Astrocyte of the hippocampus (primary cell): ENCODE measurements at places on chromosomes 13 and 19.
A peak's percentile ranks its signal among the peaks of the same experiment; 100 is the strongest.

DNA sequence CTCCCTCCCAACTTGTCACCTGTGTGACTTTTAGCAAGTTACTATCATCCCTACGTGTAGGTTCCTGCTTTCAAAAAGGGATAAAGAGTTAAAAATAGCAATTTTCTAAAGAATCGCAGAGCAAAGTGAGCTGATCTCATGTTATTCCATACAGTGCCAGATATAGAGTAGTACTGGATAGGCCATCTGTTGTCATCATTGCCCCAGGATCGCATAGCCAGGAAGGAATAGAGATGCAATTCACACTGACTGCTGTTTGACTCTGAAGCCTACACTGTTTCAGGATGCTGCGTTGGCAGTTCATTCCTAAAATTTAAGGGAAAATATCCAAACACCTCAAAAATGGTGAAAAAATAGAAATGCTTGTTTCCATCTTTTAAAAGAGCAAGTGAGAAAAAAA, 138.9 kb downstream of the SHISA2 start:
- DNase-seq: no peak

GRCh38 chr19:45667620-45668341, at the start of gene GIPR:
Gene GIPR, plus strand, starts transcription at chr19:45668221. Its CDS starts 1,300 bp downstream, at chr19:45669521.
- DNase-seq: peak; percentile 24

GRCh38 chr19:46232029-46232428, 2.5 kb downstream of the IGFL1 start:
- no peak for DNase-seq

DNA sequence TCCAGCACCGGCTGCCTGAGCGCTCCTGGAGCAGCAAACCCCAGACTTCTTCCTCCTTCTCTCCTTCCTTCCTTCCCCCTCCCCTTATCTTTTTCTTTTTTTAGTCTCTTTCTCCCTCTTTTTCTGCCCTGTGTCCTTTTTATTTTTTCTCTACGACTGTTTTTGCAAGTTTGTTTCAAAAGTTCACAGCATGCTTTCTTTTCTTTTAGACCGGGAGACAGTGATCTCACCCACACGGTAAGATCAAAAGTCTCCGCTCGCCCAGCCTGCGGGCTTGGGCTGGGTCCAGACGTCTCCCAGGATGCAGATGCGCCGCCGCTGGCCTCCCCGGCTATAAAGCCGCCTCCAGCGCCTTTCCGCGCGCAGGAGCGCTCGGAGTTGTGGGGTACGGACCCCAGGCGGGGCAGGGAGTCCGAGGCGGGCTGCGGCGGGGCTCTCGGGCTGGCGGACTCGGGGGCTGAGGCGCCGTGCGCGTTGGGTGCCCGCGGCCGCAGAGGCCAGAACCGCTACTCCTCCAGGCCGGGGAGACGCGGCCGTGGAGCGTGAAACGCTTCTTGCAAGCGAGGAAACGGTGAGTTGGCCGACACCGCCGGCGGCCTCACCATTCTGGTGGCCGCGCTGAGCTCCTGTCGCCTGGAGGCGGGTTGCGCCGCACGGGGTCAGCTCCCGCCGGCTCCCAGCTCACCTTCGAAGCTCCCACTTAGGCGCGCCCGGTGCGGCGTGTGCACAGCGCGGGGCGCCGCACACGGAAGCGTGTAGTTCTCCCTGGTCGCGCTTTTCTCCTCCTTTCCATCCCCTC, 2.0 kb upstream of the TSHZ3 start:
- DNase-seq: peak; percentile 77

DNA sequence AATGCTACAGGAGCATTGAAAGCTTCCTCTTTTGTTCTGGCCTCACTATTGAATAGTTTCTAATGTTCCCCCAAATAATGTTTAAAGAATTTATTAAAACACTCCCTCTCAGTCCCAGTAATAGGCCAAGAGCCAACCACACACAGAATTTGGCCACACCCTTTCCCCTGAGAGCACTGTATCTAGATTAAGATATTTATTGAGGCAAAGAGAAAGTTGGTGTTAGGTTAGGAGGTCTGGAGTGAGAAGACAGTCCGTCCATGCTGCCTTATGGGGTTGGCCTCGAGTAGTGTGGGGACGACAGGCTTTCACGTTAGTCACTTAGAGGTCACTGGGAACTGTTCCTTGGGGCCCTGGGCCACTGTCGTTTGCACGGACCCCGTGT, 122.9 kb upstream of the RNF113B start:
- DNase-seq: no peak

- no peak for DNase-seq
Observed at GRCh38 chr19:35021596-35021995, 8.7 kb upstream of the SCN1B start.

GRCh38 chr13:35789335-35790165, 313.1 kb upstream of the MAB21L1 start:
- peak; percentile 56 for DNase-seq

- no peak for DNase-seq
Observed at GRCh38 chr19:30437869-30438268, 65.7 kb downstream of the ZNF536 start.

DNA sequence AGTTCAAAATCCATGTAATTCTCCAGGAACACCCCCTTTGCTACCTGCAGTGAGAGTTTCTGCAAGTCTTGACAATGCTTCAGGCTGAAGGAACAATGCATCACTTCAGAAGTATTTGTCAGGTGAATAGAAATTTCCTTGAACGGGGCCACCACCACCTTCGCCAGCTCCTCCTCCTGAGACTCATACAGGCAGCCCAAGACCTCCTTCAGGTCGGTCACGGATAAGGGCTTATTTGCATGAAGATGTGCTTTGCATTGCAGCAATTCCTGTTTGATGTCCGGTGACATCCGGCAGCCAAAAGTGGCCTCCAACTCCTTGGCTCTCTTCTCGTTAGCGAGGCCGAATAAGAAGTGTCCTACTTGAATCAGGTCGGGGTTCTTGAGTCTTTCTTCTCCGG, 8.4 kb downstream of the NLRP7 start:
- DNase-seq: no peak

- DNase-seq: no peak
Observed at GRCh38 chr19:57053401-57053800, 66.4 kb upstream of the USP29 start.

DNA sequence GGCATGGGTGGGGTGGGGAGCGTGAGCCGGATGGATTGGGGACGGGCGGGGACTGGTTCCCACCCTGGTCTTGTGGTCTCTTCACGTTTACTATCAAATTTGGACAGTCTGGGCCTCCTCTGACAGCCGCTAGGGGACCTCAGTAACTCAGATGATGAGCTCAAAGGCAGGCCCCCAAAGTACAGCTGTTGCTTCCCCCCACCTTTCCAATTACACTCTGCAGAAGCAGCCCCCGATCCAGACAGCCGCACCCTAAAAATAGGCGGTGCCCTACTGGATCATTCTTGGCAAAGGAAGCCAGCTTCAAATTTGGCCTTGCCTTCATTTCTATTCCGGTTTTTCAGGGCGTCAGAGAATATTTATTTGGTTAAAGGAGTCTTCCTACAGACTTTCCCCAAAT, 1.9 kb upstream of the FOXO1 start:
- DNase-seq: no peak

DNA sequence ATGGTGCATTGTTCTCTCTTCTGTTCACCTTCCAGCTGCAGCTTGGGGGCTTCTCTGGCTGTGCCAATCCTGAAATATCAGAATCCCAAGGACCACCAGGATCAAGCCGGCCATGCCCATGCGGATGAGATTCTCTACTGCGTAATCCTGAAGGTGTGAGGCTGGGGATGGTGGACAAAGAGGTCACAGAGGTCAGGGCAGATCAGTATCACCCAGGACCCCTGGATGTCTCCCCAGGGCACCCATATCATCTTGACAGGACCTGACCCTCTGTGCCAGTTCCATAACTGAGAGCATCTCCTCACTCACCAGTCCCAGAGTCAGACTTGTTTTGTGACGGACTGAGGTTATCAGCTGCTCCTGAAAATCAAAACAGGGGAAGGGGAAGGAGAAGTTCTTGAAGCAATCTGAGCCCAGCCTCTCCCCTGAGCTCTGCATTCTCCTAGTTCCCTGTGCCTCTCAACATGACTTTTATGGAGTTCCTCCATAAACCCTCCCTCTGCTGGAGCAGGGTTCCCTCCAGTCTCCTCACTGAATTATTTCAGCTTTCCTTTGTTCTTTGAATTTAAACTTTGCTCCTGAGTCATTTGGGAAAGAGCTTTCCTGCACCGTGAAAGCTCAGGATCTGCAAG, 5.5 kb downstream of the LILRA5 start:
- no peak for DNase-seq

- no peak for DNase-seq
Observed at GRCh38 chr19:15194938-15195337, 5.9 kb downstream of the NOTCH3 start.

DNA sequence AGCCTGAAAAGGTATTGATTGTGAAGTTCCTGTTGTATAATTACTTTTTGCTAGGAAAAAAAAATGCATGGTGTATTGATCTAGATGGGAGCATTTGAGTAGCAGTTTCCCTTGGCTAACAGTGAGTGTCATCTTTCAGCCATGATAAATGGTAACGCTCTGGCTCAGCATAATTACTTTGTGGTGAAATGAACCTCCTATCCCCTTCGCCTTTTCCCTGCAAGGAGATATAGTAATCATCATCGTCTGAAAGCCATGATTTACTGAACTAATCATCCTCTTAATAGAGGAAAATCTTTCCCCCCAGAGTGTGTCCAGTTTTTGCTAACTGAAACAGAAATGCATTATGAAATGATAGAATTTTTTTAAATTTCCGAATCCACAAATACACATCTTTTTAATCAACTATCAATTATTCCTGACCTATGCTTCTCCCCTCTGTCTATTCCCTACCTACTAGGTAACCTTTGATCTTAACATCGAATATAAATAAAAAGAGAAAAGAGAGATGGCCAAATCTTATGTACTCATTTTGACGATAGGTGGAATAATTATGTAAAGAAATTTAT, 88.7 kb downstream of the MAB21L1 start:
- no peak for DNase-seq

DNA sequence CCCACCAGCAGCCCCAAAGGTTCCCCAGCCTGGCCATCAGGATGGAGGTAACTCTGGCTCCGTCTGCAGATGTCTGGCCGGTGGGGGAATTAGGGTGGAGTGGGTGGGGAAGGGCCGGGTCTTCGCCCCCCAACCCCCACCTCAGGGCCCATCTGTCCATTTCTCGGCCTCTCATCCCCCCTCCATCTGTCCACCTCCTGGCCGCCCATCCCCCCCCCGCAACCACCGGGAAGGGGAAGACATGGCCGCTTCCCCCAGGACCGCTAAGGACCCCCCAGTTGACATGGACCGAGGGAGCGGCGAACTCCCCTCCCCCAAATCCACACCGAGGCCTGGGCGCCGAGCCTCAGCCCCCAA, 793 bp downstream of the LRFN1 start:
- no peak for DNase-seq

- DNase-seq: no peak
Observed at GRCh38 chr13:76795701-76796695, 90.2 kb downstream of the KCTD12 start.

GRCh38 chr13:108682714-108683113, 53.3 kb downstream of the MYO16 start:
- no peak for DNase-seq

DNA sequence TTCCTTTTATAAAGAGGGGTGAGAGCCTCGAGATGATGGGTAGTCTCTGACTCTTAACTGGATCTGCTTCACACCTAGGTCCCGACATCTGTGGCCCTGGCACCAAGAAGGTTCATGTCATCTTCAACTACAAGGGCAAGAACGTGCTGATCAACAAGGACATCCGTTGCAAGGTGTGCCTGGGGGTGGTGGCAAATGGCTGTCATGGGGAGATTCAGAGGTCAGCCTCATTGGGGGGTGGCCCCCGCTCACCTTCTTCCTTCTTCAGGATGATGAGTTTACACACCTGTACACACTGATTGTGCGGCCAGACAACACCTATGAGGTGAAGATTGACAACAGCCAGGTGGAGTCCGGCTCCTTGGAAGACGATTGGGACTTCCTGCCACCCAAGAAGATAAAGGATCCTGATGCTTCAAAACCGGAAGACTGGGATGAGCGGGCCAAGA, 1.6 kb downstream of the CALR start:
- DNase-seq: no peak

GRCh38 chr19:18526316-18526715, 4.4 kb upstream of the ELL start:
- no peak for DNase-seq

DNA sequence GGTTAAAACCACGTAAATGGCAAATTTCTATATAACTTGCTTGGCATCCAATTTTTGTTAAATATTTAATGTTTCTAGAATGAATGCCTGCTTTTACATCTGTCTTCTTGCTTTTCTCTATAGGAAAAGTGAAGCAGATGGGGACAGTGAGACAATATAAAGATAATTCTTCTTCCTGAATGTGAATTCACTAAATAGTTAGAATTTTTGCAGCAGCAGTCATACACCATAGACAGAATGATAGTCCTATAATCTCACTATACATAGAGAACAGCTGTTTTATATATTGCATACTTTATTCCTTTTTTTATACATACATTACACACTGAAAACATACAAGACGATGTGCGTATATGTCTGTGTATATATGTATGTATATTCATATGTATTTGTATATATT, 1127.3 kb downstream of the PCDH9 start:
- DNase-seq: no peak

GRCh38 chr19:1655131-1655981, 2.9 kb upstream of the TCF3 start:
- DNase-seq: peak; percentile 25

DNA sequence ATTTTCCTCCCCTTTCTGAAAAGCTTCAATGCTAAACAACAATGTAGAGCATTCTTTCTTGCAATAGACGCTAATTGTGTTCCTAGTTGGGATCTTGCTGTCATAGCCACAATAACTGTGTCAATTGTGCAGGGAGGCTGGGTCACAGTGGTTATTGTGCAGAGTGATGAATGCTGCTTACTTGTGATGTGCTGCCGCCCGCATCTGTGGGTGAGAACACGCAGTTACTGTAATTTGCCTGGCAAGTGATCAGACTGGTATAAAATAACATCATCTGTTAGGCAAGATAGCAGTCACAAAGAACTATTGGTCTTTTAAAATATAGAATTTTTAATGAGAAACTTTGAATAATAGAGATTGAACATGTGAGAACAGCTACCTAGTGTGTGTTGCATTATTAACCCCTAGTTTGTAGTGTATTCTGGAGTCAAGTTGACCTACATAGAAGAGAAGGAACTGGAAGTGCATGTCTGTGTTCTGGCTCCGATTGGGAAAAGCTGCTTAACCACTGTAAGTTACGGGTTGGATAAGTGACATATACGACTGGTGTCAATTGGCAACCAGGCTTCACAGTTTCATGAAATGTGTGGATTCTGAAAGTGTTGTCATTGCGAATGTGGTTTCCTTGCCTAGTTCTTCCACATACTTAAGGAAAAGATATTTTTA, 43.6 kb downstream of the SLAIN1 start:
- peak; percentile 43 for DNase-seq

GRCh38 chr19:53910170-53910518, 1.1 kb downstream of the CACNG7 start:
- DNase-seq: peak; percentile 39

- DNase-seq: peak; percentile 82
Observed at GRCh38 chr13:113863524-113864272, at the start of gene GAS6. Gene GAS6, minus strand, starts transcription at chr13:113864076. Its CDS starts 156 bp downstream, at chr13:113863920.

GRCh38 chr19:51621178-51621577, 9.0 kb downstream of the SIGLEC5 start:
- DNase-seq: no peak
